Brain (organoid and tissue), 16 donors: ENCODE measurements at places on chromosomes 12 and 14. TPM values are rescaled to one million over a fixed set of nuclear protein-coding genes. Genes with fewer than 3 reads are reported as not detected.

RD3L gene
- not detected for polyA plus RNA-seq

PRPH gene
- 166 TPM for polyA plus RNA-seq

PTPRB gene
- 4.6 TPM for polyA plus RNA-seq

RBMS2 gene
- 5.2 TPM for polyA plus RNA-seq
